Eye (tissue), 1 donor: ENCODE measurements at places on chromosomes 2 and 18.

GRCh38 chr2:105460048-105460732, 61.3 kb upstream of the FHL2 start:
- DNase-seq: no peak

- no peak for DNase-seq
Measured at GRCh38 chr2:33929467-33929866, 330.4 kb upstream of the FAM98A start.

- no peak for DNase-seq
Measured at GRCh38 chr18:69002233-69002632, 204.4 kb downstream of the CCDC102B start.

DNA sequence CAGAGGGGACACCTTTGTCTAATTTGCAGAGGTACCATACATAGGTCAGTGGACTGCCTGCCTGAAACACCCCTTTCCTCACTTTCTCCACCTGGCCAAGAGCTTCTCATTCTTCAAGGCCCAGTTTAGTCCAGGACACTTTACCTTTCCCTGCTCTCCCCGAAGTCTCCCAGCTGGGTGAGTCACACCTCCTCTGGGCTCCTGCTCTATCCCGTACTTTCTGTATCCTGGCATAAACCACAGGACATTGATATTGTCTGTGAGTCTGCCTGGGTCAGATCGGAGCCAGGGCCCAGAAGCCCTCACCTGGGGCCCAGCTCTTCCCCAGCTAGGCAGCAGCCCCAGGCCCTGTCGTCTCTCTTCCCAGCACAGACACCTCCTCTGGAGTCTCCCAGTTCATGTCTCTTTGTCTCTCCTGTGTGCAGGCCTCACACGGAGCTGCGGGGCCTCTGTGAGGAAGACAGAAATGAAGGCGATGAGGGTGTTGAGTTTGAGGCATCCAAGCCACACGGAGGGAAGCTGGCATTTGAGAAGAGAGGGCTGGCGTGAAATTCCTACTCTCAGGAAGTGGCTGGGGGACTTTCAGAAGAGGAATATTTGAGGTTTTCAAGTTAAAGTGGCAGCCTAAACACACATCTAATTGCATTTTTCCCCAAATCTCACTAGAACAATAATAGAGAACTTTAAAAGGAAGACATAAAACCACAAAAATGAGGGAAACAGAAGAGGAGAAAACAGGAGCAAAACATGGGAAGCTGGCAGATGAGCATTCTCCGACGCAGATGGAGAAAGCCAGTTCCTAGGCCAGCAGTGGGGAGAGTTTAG, 79.6 kb upstream of the LAPTM4A start:
- DNase-seq: no peak

DNA sequence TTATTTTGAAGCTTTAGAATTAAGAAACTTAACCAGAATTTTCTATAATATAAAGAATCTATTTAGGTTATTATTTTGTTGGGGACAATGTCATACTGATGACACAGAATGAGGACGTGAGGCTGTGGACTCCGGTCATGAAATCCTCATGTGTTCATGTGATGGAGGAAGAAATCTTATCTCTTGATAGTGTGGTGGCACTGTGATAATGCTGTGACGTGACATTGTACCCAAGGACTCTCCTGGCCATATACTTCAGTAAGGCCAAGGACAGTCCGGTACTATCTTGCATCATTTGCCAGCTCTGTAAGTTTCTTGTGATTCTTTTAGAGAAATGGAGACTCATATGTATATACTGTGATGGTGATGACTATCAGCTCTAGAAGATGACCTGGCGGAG, 59.1 kb downstream of the SLC9A2 start:
- DNase-seq: no peak

GRCh38 chr2:113041871-113042270, 10.8 kb downstream of the IL36B start:
- no peak for DNase-seq

DNA sequence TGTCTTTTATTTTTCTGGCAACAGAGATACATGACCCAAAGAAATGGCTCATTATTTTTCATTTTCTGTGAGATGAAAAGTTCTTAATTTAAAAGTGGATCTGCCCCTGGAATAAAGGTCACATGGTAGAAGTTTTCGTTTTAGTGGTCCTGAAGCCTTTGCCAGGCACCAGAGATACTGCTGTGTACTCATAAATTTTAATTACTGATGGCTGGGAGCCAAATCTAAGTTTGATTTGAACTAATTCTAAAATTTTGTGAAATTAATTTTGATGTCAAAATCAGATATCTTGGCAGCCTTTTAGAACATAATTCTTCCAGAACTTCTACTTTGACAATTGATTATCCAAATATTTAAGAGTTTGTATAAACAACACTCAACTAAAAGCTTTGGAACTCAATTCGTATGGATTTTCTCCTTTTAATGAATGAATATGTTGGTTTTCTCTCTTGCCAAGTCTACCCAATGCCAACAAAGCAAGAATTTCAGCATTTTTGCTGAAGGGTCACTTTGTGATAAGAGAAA, 128.5 kb upstream of the SP5 start:
- no peak for DNase-seq

DNA sequence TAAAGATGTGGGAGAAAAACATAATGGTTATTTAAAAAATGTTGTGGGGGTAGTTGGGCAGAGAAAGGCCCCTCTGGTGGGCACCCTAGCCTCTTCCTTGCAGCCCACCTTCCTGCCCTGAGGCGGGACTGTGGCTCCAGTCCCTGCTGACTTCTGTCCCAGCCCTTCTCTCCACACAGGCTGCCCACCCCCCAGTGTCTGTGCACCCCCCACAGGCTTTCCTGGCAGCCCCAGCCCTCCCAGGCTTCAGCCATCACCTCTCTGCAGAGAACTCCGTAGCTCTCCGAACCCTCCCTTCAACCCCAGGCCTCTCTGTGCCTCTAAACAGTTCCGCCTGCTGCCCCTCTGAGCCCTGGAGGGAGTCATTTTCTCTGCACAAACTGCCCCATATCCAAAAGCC, 75.4 kb downstream of the DYSF start:
- no peak for DNase-seq

- DNase-seq: no peak
Measured at GRCh38 chr18:5287854-5288253, 7.7 kb downstream of the ZBTB14 start.

GRCh38 chr18:45628979-45629958, 14.0 kb downstream of the SLC14A2 start:
- DNase-seq: no peak

DNA sequence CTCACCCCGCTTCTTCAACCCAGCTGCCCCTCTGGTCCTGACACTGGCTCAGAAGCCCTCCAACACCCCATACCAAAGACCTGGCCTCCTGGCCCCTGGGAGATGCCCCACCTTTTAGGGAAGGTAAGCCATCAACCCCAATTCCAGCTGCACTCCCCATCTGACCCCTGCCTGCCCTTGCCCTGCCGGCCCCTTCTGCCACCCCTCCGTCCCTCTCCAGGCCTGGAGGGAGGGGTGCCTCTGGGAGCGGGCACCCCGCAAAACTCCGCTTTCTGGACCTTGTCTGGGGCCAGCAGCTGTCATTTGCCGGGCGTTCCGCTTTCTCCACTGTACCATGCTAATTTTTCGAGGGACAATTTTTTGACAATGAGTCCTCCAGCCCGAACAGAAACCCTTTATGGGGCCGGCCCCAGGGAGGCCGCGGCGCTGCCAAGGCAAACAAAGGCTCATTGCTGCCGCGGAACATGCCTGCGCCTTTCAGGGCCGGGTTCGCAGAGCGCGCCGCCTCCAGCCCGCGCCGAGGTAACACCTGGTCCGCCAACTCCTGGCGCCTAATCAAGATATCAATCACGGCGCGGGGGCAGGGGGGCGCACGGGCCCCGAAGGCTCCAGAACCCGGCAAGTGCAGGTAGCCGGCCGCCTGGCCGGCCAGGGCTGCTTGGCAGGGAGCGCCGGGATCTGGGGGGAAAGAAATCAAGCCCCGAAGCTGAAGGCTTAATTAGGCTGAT, 96.0 kb downstream of the INHBB start:
- peak; percentile 84 for DNase-seq

GRCh38 chr18:68509902-68510301, 205.0 kb downstream of the TMX3 start:
- no peak for DNase-seq

DNA sequence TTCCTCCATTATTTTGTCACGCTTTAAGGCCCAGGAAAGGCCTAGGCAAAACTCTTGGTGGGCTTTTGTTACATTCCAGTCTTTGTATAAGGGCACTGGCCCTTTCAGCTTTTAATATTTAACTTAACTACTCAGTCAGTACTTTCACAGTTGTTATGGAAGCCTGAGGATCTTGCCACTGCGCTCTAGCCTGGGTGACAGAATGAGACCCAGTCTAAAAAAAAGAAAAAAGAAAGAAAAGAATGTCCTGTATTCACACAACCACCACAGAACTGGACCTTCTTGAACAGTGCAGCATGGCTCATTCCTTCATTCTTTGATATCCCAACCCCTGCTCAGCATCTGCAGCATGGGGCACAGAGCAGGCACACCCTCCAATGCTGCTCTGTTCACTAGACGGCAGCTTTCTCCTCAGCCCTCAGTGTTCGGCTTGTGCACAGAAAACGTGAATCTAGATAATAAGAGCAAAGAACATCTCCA, 93.4 kb upstream of the MSH2 start:
- no peak for DNase-seq

DNA sequence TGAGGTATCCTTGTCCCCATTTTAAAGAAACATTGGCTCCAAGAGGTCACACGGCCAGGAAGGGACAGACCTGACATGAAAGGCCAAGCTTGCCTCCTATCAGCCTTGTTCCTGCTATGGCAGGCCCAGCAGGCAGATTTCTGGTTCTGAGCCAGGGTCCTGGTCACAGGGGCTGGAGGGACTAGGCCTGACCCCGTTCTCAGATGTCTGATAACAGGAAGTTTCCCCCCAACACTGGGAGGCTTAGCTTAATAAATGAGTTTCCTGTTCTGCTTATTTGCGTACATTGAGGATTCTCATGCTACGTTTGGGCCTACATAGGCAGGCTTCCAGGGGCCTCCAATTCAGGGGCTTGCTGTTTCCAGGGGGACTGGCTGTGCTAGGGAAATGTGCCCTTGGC, 107.8 kb upstream of the LTBP1 start:
- DNase-seq: no peak

GRCh38 chr18:26650310-26651268, 102.2 kb upstream of the KCTD1 start:
- DNase-seq: no peak

- no peak for DNase-seq
Measured at GRCh38 chr2:84458551-84459017, 496 bp downstream of the SUCLG1 start.

DNA sequence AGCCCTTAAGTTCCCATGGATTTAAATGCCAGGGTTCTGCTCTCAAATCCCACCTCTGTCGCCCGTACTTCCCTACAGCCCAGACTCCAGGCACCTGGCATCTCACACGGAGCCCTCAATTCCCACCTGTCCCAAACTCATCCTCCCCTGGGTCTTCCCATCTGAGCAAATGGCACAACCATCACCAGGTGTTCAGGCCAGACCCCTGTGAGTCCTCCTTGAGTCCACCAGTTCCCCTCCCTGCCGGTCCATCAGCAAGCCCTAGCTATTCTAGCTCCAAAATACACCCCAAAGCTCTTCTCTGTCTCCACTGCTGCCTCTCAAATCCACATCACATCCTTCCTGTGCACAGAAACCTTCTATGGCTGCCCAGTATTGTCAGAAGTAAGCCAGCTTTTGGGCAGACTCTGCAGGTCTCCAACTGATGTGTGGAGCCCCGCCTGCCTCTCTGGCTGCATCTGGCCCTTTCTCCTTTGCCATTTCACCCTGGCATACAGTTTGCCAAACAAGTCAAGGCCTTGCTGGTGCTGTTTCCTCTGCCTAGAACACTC, 67.7 kb downstream of the DNMT3A start:
- no peak for DNase-seq

- no peak for DNase-seq
Measured at GRCh38 chr2:192298664-192299063, 103.9 kb upstream of the TMEFF2 start.

GRCh38 chr18:75305984-75306383, 95.4 kb downstream of the TSHZ1 start:
- no peak for DNase-seq

- no peak for DNase-seq
Measured at GRCh38 chr18:1559563-1559962, 654.9 kb downstream of the ADCYAP1 start.

GRCh38 chr2:241062389-241063092, 39.5 kb downstream of the MTERF4 start:
- no peak for DNase-seq

DNA sequence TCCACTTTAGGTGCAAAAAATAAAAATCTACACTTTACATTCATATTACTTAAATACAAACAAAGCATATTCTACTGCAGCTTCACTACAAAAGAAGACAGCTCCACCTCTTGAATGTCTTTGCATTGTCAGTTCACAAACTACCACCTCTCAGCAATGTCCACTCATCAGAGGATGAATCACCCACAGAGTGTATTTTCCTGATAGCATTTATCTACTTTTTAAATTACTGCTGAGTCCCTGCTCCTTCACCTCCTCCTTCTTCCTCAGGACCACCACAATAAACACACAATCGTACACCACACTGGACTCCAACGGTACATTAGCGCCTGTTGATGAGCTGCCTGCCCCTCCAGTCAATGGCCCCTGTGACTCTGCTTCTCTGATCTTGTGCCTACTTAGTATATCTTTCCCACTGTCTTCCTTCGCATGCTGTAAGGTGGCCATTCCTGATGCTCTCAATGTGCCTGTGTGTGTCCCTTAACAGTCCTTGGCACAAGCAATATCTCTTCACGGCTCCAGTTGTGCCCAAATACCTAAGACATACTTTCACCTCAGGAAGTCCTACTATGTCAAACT, 120.9 kb downstream of the DHRS9 start:
- DNase-seq: no peak

GRCh38 chr18:6962571-6963451, 154.8 kb downstream of the LAMA1 start:
- no peak for DNase-seq

GRCh38 chr2:4219101-4219500, 515.7 kb downstream of the DCDC2C start:
- peak; percentile 64 for DNase-seq

DNA sequence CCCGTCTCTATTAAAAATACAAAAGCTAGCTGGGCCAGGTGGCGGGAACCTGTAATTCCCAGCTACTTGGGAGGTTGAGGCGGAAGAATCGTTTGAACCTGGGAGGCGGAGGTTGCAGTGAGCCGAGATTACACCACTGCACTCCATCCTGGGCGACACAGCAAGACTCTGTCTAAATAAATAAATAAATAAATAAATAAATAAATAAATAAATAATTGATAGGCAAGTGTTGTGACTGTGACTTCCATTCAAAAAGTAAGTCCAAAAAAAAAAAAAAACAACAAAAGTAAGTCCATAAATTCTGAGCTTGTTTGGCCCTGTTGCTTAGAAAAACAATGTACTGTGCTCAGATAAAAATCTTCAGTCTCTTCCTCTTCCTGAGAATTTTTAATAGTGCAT, 2.2 kb downstream of the STON1 start:
- DNase-seq: no peak

GRCh38 chr2:6771634-6772611, 93.8 kb downstream of the CMPK2 start:
- DNase-seq: peak; percentile 93
